ENCODE measurements at places on chromosomes 16 and 17.

DNA sequence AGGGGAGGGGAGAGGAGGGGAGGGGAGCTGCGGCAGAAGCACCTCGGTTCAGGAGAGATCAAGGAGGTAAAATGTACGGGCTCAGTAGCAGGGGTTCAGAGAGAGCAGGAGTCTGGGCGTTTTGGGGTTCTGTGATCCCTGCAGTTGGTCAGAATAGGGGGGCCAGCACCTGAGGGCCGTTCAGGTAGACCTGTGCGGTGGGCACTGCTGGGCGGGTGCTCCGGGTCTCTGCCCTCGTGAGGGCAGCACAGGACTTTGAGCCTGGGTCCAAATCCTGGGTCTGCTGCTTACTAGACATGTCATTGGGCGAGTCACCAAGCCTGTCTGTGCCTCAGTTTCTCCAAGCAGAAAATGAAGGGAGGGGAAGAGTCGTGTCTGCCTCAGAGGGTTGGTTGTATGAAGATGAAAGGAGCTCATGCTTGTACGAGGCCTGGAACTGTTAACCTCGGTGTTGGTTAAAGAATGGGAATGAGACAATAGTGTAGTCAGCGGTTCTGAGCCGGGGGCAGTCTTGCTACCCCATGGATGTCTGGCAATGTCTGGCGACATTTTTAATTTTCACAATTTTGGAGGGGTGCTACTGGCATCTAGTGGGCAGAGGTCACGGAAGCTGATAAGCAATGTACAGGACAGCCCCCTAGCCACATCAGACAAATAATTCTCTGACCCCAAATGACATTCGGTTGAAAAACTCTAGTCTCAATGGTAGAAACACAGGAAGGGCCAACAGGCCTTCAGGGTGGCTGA lies 35.4 kb downstream of the OR1D5 start:
- no peak for DNase-seq

DNA sequence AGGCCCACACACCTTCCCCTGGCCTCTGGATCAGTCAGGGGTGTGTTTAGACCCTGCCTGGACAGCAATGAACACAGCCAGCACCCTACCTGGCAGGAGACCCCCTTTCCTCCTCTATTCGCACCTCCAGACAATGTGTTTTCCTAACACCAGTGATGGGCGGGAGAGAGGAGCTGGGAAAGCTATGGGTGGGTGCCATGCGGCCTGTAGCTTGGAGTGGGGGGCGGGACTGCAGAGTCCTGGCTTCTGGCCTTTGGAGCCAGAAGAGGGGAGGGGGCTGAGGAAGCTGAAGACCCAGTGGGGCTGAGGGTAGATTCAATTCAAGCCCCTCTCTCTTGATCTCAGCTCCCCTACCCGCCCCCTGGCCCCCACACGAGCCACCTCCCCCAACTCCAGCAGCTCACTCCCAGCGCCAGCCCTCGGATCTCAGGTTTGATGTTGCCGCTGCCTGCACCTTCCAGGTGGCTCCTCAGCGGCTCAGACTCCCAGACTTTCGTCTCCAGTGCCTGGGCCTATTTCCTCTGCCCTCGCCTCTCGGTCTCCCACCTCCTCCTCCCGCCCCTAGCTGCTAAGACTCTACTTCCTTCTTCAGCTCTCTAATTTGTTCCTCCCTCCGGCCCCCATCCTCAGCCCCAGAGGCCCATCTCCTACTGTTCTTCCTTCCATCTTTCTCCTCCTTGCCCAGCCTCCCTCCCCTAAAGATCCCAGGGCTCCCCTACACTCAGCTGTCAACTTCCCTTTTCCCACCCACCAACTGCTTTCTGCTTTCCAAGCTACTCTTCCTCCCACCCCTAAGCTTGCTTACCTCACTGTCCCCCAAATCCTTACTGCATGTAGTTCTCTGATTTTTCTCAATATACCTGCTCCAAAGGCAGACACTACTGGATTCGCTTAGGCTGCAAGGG lies 6.8 kb upstream of the SP6 start:
- no peak for DNase-seq

DNA sequence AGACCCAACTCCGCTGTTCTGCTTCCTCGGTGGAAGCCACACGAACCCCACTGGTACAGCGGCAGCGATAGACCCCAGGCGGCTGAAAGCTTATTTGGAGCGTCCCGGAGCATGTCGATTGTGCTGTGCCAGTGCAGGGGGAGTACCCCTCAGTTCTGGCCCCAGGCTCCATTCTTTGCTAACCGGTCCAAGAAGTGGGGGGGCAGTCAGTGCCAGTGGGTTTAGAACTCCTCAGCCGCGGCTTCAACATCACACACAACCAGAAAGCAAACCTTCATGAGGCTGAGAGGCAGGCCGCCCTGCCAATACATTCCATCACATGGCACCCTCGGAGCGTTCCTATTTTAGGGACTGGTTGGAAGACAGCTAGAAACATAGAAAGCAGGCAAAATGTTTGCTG lies 1.7 kb upstream of the MNT start:
- no peak for DNase-seq

GRCh38 chr16:11797957-11798299 lies 870 bp upstream of the ZC3H7A start:
- DNase-seq = no peak

DNA sequence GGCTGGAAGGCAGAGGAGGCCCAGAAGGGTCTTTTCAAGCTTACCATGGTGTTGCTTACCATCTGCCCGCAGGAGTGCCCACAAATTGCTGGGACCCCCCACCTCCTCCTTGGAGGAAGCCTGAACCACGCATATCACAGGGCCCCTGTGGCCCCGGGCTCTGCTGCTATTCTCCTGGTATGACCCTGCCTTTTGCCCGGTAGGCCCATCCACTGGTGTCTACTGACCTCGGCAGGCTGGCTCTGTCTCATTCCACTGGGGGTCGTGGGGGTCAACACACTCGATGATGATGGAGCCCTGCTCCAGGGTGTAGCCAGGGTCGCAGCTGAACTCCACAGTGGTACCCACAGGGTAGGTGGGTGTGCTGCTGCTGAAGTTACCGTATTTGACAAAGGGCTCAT lies 8.2 kb upstream of the PHF12 start:
- DNase-seq = no peak

GRCh38 chr17:34098699-34099098 lies 156.4 kb upstream of the CCL2 start:
- no peak for DNase-seq

- DNase-seq = no peak
Measured at GRCh38 chr16:49467540-49468372, 94.2 kb downstream of the C16orf78 start.

GRCh38 chr16:14448879-14449278 lies 181.2 kb downstream of the PARN start:
- no peak for DNase-seq

DNA sequence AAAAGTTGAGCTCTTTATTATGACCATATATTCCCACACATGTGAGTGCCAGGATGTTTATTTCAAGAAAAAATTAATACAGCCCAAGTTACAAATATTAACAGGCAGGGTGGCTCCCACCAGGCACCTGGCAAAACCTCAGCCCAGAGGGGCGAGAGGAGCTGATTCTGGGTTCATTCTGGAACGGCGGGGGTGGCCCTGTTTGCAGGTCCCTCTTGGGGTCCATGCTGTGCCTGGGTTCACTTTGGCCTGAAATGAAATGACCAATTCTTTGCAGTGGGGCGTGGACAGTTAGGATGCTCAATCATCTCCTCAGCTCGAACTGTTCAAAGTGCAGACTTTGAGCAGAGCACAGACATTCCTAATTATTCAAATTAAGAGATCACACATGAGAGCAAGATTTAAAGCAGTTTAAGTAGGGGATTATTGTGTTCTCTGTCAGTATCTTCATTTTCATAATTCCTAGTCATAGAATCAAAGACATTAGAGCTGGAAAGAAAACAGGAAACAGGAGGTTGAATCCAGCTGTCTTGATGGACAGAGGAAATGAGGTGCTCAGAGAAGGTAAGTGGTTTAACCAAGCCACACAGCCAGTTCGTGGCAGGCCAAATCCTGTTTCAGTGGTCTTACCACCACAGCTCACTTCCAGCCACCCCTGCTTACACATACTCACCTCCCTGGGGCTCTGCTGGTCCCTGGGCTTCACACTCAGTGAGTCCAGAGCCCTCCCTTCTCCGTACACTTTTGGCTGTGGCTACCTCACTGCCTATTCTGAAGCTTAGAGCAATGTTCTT lies 363.9 kb upstream of the TNRC6C start:
- no peak for DNase-seq

DNA sequence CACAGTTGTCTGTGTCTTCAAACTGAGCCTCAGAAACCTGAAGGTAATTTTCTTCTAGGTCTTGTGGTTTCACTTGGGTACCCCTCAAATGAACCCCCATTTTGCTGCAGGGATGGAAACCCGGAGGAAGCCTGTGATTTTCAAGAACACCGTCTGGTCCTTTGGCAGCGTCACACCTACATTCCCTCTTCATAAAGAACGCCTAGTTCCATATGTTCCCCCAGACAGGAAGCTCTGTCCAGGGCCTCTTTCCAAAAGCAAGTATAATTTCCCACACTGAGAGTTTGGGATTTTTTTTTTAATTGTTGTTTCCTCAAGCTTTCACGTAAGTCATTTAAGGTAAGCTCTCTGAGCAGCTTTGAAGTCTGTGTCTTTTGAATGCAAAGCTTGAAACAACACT lies 515.0 kb downstream of the TMEM114 start:
- no peak for DNase-seq

DNA sequence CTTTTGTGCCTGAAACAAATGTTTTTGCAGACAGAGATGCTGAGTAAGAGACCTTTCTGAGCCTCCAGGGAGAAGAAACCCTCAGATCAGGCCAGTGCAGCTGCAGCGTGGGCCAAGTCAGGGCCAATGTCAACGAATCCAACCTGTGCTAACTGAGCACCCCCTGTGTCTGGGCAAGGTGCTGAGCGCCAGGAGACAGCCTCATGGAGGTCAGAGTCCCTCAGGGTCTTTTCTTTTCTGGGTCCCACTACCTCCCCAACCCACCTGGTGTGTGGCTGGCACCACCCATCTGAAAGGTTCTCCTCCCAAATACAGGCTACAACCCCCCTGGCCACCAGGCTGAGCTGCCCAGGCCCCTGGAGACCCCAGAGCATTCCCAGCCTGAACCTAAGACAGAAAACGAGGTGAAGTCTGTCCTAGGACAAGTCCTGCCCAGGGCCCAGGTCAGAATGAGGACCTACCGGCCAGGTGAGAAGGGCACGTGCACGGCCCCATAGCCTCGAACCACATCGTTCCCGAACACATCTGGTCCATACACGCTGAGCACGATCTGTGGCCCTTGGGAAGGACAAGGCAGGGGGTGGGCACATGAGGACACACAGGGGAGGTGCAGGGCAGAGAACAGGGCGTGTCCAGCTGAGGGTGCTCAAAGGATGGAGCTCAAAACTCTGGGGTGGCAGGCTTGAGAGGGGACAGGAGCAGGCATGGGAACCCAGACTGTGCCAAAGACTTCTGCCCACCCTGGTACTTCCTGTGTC lies 15.0 kb downstream of the B9D1 start:
- DNase-seq = no peak

DNA sequence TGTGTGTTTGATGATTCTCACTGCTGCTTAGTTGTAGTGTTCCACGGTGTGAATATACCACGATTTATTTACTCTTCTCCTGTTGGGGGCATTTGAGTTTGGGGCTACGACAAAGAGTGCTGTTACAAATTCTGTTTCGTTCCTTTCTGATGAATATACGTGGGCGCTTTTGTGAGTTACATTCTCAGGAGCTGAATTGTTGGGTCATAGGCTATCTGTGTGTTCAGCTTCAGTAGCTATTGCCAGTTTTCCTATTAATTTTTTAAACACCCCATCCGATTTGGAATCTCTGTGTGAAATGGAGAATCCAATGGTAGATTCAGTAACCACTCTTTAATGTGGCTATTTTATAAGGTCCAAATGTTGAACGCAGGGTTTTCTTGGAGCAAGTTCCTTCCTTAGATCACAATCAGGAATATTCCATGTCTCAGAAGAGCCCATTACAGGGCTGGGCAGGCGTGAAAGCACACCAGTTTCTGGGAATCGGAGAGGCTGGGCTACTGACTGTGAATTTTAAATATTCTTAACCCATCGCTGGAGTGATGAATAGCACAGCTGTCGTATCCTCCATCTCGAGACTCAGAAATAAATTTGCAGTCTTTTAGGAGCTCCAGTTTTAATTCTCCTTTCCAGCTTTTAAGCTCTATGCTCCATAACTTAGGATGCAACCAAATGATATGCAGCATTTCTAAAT lies 115.9 kb downstream of the PITPNC1 start:
- DNase-seq = no peak

GRCh38 chr16:9836118-9836736 lies 346.0 kb downstream of the GRIN2A start:
- DNase-seq = no peak

DNA sequence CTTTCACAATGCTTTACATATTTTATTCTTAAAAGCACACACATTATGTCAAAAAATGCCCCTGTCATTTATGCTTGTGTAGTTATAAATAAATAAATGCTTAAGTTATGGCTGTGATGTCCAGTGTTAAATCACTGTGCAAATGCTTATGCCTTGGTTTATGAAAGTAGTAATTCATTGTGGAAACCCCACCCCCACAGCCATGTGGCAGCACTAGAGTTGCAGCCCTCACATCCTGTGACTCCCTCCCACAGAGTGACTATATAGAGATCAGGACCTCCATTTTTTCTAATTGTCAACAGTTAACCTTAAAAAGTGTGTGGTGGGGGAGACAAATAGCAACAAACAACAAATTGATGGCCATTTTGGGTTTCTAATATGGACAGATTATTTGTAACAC lies 2.4 kb downstream of the SKAP1 start:
- DNase-seq = no peak

DNA sequence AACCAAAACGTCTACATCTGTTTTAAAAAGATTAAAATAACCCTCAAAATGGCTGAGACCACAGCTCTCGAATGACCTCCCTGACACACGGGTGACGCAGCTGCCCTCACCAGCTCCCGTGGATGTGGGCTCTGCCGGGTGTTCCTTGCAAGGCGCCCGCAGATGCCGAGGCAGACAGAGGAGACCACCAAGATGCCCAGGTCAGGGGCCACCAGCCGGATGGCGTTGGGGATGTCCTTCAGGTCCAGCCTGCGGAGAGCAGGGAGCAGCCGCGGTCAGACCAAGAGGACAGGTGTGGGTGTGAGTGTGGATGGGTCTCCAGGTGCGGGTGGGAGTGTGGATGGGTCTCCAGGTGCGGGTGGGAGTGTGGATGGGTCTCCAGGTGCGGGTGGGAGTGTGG lies 35.1 kb downstream of the CTU2 start:
- DNase-seq = no peak

GRCh38 chr16:2749476-2749875 lies 3.0 kb upstream of the SRRM2 start:
- DNase-seq = no peak

- no peak for DNase-seq
Measured at GRCh38 chr16:11456741-11457140, 111.5 kb downstream of the RMI2 start.

Measured in NCI-H1105 (cell line).